ENCODE measurements at places on chromosomes 12 and 14. TPM values are rescaled to one million over a fixed set of nuclear protein-coding genes. Genes with fewer than 3 reads are reported as not detected.

GRCh38 chr14:23864861-23865260 is 88.7 kb upstream of the DHRS4 start:
- no peak for DNase-seq

GRCh38 chr14:100828031-100828769 is 2.3 kb downstream of the MEG3 start:
- no peak for DNase-seq

DNA sequence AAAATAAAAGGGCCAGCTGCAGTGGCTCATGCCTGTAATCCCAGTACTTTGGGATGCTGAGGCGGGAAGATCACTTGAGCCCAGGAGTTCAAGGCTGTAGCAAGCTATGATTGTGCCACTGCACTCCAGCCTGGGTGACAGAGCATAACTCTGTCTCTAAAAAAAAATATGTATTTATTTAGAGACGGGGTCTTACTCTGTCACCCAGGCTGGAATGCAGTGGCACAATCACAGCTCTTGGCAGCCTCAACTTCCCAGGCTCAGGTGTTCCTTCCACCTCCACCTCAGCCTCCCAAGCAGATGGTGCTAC is 179.3 kb upstream of the ATF7IP start:
- no peak for DNase-seq

DNA sequence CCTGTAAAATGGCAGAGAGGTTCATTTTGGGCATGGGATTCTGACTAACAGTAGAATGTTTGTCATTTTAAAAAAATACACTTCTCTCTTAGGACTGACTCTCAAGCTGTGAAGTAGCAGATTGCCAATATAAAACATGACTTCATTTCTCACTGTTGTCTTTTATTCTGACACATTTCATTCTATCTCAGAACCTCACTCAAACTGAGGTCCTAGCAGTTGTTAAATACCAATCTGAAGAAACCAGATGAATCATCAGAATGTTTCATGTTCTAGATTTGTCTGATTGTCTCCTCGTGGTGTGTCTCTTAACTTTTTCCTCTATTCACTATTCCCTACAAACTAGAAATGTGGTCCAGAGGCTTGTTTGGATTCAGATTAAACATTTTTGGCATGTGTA is 276.5 kb upstream of the NPAS3 start:
- no peak for DNase-seq

DNA sequence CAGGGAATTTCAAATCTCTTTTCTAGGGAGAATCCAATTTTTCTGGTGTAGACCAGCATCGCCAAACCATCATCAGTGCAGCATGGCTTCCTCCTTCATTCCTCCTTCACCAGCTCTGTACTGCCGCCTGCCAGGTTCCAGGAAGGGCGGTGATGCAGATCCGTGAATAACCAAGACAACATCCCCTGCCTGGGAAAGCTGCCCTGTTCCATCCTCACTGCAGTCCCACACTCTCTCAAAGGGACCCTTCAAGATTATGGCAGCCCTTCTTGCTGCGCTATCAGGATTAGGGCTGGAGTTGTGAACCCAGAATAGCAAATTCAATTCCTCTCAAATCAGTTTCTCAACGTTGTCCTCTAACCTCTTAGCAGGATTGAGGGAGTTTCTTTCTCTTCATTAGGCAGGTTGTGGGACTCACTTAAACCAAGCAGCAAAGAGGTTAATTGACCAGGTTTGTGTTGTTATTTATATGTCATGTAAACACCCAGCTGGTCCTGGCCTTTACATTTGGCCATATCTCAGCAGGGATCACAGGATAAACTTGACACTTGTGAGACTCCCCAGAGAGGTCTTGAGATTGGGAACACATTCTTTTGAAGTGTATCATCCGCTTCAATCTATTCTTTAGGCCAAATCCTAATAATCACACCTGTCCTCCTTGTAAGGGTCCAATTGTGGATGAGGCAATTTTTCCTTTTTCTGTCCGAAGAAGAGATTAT is 26.2 kb downstream of the TMEM30B start:
- DNase-seq: no peak

DNA sequence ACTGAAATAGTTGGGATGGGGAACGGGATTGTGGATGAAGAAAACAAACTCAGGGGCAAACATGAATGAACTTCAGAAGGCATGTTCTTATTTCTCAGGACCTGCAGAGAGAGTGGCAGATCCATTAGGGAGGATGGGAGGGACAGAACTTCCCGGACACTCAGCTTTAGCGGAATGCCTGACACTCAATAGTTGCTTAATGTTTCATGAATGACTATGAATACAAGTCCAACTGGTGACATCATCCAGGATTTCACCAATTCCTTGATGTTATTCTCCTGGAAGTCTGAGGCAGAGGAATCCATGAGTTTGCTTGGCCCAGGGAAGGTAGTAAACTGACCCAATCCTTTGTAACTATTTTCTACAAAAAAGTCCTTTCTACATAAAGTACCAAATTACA is 37.8 kb upstream of the LRRC10 start:
- DNase-seq: peak; percentile 72

- DNase-seq: no peak
These were observed 15.9 kb downstream of the ZNF641 start for GRCh38 chr12:48334808-48335207.

GRCh38 chr14:20472536-20473169 is 3.4 kb downstream of the PNP start:
- DNase-seq: no peak

DNA sequence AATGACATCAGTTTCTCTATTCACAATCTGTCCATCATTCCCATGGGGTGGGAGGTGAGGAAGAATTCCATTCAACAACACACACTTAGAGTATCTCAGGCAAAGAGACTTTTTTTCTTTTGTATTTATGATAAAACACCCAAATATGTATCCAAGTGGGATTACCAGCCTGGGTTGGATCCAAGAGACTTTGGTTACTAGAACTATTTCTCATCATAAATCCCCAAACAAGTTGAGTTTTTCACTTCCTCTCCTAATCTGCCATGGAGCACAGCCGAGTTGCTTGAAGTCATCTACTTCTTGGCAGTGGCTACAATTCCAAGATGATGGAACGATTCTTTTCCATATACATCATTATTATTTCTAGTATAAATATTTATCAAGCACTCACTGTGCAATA is 209.2 kb upstream of the HMGA2 start:
- DNase-seq: no peak

GRCh38 chr14:72629534-72629933 is 264.4 kb downstream of the DPF3 start:
- no peak for DNase-seq

DNA sequence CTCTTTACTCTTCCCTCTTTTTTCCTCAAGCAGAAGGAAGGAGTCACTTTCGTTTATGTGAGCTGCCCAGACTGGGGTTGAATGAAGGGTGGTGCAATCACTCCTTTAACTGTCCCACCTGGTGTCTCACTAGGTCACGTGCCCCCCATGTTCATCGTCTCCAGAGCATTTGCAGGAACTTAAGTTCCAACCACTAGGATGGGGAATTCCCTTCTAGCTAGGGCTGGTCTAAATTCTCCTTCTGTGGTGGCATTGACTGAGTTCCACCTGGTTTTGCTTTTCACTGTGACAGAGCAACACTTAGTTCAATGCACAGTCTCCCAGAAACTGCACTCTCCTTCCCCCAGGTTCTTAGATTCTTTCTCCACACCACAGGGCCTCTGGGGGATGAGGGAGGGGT is 9.5 kb downstream of the FANCM start:
- no peak for DNase-seq

GRCh38 chr14:39431416-39432178 is 636 bp downstream of the FBXO33 start:
- DNase-seq: no peak

DNA sequence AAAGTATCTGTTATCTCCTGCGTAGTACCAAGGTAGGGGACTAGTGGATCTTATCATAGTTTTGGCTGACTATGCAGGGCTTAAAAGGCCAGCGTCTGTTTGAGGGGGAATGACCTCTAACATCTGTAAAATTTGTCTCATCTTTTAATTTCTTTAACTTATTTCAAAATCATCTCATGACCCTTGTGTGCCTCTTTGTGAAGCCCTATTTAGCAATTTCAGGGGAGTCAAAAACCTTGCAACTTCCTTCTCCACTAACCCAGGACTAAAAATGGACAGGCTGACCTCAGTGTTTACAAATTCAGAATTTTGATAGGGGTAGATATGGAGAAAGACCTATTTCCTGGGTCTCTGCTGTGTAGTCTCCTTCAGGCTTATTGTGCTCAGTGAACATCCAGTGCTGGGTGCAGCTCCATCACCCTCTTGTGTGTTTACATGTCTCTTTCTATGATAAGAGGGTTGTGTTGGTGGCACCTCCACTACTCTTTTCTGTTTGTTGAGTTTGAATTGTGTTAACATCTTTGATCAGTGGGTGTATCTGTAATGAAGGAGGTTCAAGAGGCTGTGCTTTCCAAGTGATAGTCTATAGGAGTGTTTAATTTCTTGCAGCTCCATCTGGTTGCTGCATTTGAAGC is 14.3 kb downstream of the NECAP1 start:
- no peak for DNase-seq

DNA sequence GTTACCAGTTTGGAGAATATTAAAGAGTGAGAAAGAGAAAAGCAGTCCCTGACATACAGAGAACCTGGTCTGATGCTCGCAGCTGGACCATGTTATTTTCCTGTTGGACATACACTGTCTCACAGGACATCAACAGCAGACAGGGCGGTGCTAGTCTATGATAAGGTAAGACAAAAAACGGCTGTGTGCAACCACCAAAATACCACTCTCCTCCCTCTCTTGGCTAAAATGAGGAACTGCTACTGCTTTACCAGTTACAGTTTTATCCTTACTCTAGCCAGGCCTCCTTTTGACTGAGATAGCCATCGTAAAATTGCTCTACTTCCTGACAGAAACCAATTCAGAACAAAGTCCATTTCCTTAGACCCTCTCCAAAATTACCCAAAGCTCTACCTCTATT is 47.0 kb upstream of the ERGIC2 start:
- DNase-seq: no peak

DNA sequence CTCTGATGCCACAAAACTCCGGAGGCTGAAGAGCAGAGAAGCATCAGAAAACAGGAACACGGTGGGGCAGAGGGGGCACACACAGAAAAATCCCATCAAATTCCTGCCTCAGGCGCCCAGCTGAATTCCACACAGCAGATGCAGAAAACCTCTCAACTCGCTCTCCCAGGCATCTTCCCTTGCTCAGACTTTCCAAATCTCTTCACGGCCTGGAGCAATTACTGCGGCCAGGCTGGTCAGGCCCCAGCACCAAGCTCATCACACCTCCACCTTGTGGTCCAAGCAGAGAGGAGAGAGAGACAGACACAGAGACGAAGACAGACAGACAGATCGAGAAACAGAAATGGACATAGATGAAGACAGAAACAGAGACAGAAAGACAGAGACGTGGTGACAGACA is 89.0 kb downstream of the NCOR2 start:
- no peak for DNase-seq

Gene TMTC1
- total RNA-seq: 1.8 TPM

Gene TSPAN11
- 4.7 TPM for total RNA-seq

Gene PLEKHH1
- 11.5 TPM for total RNA-seq

Gene KLRF1
- 0.17 TPM for total RNA-seq

Gene ARF6
- 76.3 TPM for total RNA-seq

Gene LRRK2
- total RNA-seq: 0.63 TPM

Gene ASB2
- total RNA-seq: 7.4 TPM

Gene DAO
- total RNA-seq: not detected

Data from kidney epithelial cell (primary cell).